ENCODE measurements at places on chromosomes 11 and 22.

DNA sequence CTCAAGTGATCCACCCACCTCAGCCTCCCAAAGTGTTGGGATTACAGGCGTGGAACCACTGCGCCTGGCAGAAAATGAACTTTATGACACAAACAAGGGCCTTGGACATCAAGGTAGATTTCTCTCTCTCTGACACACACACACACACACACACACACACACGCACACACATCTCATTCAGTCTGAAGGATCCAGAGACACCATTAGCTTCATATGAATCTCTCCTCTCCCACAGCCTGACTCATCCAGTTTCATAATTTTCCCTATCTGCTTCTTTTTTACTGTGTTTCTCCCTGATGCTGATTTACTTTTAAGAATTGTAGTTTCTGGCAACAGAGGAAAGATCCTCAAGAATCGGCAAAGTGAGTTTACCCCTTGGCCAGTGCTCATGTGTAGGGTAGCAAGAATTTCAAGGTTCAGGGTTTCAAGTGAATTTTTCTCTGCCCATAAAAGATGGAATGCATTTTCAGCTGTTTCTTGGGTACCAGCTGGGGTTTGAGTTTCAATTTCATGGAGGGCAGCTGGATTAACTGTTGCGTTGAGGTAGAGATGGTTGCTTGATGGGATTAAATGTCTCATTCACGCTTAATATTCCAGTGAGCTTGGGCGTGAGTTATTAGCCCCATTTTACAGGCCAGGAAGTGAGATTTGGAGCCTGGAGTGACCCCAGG lies 3.5 kb downstream of the MYO18B start:
- DNase-seq, result no peak

DNA sequence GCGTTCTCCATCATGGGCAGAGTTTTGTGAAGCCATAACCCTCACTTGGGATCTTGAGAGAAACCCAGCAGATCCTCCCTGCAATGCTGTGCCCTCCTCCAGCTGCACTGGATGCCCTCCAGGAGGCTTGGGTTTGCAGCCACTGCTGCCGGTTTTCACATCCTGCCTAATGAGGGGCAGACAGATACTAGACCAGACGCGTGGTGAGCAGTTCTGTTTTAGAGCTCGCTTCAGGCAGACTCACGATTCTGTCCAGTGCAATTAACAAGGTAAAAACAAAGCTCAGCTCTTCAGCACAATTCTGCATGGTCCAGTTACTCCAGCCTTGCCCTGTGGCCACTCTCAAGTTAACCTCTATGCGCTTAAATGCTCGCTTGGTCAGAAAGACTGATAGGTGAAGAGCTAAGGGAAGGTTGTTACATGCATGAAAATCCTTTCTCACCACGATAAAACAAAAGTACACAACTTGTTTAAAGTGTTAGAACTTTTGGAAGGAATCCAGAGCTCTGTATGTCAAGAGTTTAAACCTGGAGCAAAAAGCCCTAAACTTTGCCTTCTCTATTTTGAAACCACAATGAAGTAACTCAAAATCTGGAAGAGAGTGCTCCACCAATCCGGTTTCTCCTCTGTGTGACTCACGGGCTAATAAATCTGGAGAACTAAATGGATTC lies 292.3 kb upstream of the FAT3 start:
- no peak for DNase-seq

GRCh38 chr22:50399751-50400331 lies 56.7 kb downstream of the PPP6R2 start:
- DNase-seq, result peak; percentile 16

- DNase-seq, result no peak
These were observed 552 bp downstream of the RIN1 start for GRCh38 chr11:66335531-66336233.

- DNase-seq, result no peak
These were observed 16.1 kb upstream of the PCF11 start for GRCh38 chr11:83140691-83141455.
